Activated CD4-positive, alpha-beta T cell treated with anti-CD3 and anti-CD28 coated beads, Interleukin-2, Interleukin-4, amounts not matched to agents 100 ng/mL and 50 ng/mL, durations not matched to agents 16 hours and 8 hours (primary cell): ENCODE measurements at places on chromosomes 4 and X.
A peak's percentile ranks its signal among the peaks of the same experiment; 100 is the strongest.

- DNase-seq = peak; percentile 14
Measured at GRCh38 chr4:89539374-89539773, 231.8 kb upstream of the GPRIN3 start.

GRCh38 chr4:123943976-123944375, 547.4 kb downstream of the SPRY1 start:
- DNase-seq = no peak

DNA sequence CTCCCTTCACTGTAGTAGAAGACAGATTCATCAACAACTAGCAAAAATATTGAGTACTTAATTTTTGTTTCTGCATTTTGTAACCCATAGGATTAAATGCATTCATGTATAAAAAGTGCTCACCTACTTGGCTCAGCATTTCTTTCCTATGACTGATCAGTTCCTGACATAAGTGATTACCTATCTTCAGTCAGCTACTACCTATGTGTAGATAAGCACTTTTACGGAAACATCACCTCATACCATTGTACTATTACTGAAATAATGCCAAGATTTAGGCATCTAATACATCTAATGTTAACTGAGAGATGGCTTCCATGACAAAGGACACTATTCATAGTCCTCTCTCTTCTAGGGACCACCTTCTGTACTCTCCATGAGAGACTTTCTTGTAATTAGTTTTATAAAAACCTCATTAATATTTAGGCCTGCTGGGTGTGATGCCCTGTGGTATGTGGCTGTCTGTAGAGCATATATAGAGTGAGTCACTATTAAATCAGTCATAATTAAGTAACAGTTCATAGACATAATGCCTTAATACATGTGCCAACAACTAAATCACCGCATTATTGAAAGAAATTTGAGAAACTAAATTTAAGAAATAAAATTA, 147.0 kb downstream of the PDGFC start:
- no peak for DNase-seq

- DNase-seq = no peak
Measured at GRCh38 chr4:174265916-174266315, 17.6 kb downstream of the FBXO8 start.

GRCh38 chr4:128758314-128758922, 51.1 kb upstream of the JADE1 start:
- no peak for DNase-seq

GRCh38 chr4:168451331-168451730, 29.0 kb downstream of the DDX60L start:
- no peak for DNase-seq

DNA sequence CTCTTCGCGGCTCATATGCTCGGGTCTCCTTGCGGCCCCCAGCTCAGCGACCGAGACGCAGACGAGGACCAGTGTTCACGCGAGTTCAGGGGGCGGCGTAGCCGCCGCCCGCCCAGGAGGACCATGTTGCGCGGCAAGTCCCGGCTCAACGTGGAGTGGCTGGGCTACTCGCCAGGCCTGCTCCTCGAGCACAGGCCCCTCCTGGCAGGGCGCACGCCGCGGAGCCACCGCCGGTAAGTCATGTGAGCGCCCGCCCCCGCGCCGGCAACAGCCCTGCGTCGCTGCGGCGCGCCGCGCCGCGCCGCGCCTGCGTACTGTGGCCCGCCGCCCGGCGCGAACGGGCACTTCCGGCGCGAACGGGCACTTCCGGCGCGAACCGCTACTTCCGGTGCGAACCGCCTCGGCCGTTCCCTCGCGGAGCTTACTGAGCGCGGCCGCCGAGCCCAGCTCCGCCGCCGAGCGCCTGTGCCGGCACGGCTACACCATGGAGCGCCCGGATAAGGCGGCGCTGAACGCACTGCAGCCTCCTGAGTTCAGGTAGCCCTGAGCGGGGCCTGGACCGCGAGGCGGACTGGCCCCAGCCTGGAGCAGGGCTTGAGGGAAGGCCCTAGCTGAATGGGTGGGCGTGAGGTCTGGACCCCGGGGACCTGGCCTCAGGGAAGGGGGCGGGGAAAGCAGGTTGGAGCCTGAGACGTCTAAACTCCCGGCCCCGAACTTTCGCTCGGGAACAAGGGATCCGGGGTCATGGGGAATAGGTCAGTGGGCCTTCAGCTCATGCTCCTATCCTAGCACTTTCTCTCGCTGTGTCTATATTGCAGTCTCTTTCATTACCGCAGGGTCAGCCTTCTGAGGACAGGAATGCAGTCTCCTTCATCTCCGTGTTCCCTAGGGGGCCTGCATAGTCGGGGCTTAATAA, at the start of gene VMA21:
Gene VMA21, plus strand, starts transcription at position 382 of the 916 bp plus-strand sequence. Its CDS starts 103 bp downstream, at position 485.
- DNase-seq = peak; percentile 77

DNA sequence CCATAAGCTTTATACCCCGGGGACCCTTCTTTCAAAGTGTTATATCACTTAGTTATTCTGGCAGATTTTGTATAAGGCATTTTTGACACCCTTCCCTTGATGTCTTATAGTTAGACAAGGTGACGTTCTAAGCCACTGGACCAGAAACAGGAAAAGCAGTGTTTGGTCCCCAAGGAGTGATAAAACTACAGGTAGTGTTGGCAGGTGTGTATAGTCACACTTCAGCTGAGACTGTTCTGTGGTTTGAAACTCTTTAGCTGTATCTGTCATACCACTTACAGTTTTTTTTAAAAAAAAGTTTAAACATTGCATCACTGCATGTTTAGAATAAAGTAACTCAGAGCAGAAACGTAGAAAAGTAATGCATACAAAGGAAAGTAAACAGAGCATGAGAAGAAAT, 48.5 kb downstream of the TLL1 start:
- DNase-seq = no peak

GRCh38 chr4:84887824-84888223, 78.7 kb downstream of the WDFY3 start:
- DNase-seq = no peak

- no peak for DNase-seq
Measured at GRCh38 chr4:82770607-82771006, 28.0 kb downstream of the SCD5 start.

DNA sequence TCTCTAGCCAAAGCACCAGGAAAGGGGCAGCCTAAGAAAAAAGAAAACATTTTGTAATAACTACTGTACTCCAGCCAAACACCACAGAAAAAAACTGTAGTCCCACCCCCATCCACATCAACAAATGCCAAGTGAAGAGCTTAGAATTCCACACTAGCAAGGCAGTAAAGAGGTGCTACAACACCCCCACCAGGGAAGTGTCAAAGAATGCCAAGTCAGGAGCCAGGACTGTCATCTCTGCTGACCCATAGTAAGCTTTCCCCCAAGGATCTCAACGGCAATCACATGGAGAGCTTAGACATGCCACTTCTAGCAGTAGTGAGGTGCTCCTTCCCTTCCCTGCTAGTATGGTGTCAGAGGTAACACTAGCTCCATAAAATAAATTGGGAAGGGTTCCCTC, 34.4 kb upstream of the CCDC160 start:
- DNase-seq = no peak

DNA sequence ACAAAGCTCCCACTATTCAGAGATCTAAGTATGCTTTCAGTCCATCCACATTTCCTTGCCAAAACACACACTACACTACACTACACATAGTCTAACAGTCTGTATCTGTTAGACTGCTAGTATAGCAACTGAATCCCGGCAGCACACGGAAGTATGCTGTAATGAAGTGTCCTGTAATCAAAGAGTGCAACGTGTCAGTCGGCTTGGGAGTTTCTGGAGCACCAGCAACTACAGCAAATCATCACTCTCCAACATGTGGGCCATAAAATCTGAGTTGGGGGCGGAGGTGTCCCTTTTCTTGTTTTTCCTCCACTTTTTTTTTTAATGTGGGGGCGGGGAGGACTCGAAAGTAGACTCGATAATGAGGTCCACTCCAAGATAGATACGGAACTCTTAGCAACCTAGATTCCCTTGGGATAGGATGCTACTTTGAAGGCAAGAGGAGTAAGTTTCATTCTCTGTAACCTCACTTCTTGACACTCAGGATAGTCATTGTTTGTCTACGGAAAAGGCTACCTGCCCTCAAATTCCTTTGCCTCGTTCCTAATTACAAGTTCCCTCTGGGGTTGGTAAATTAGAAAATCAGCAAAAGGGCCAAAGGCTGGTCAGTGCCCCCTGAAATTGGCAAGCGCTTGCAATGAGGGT, 722 bp downstream of the SLC10A7 start:
- DNase-seq = peak; percentile 40

- DNase-seq = peak; percentile 66
Measured at GRCh38 chr4:36651253-36651652, 369.8 kb downstream of the DTHD1 start.

- no peak for DNase-seq
Measured at GRCh38 chrX:111521169-111521568, 9.7 kb downstream of the SERTM2 start.

- no peak for DNase-seq
Measured at GRCh38 chr4:186812592-186812991, 88.9 kb upstream of the FAT1 start.

- no peak for DNase-seq
Measured at GRCh38 chr4:148778980-148779675, 336.9 kb upstream of the NR3C2 start.

DNA sequence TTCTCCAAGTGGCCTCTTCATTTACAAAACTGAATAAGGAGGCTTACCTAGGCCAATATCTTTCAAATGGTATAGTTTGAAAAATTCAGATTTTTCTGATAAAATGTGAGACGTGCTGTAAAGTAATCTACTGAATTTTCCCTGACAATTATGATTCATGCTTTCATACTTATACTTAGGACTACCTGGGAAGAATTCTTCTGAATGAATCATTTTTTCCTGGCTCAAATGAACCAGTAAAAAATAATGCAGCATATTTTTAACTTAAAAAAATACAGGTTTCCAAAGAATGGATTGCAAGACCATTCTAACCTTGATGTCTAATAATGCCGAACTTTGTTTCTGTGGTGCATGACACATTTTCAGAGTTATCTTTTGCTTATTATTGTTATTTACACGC, 375.4 kb downstream of the ZNF674 start:
- no peak for DNase-seq

GRCh38 chr4:24181005-24181404, 291.2 kb upstream of the PPARGC1A start:
- DNase-seq = no peak
